ENCODE measurements at places on chromosomes 6 and 20. TPM values are rescaled to one million over a fixed set of nuclear protein-coding genes. Genes with fewer than 3 reads are reported as not detected.
A peak's percentile ranks its signal among the peaks of the same experiment; 100 is the strongest.

DNA sequence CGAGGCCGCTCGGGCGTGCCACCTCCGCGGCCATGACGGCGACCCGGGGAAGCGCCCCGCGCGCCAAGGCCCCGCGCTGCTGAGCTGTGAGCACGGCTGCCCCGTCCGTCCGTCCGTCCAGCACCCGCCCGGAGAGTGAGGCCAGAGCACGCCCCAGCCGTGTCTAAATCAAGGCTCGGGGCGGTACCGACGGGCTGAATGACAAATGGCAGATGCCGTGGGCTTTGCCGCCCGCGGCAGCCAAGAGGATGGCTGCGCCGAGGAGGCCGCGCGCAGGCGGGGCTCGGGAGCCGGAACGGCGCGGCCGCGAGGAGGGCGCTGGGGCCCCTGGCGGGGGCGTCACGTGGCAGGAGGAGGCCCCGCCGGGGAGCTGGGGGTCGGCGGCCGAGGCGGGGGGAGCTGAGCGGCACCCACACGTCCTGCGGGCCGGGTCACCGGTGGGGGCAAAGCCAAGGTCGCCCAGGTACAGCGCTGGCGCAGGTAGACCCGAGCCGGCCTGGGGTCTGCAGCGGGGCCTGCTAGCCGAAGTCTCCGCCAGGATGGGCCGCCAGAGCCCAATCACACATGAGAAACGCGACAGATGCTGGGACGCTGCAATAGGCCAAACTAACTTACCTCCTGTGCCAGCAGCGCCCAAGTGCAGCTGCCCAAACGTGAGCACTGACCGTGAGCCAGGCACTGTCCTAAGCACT lies at the start of gene PLAGL1:
PLAGL1 (minus strand) TSS at position 140 of the 692 bp plus-strand sequence. CDS start 60,123 bp downstream, outside the sequence.
- DNase-seq, result peak; percentile 83

GRCh38 chr6:149451376-149452036 lies 33.3 kb downstream of the ZC3H12D start:
- DNase-seq, result peak; percentile 17

- no peak for DNase-seq
Observed at GRCh38 chr6:107823047-107823557, 1.0 kb downstream of the SCML4 start.

DNA sequence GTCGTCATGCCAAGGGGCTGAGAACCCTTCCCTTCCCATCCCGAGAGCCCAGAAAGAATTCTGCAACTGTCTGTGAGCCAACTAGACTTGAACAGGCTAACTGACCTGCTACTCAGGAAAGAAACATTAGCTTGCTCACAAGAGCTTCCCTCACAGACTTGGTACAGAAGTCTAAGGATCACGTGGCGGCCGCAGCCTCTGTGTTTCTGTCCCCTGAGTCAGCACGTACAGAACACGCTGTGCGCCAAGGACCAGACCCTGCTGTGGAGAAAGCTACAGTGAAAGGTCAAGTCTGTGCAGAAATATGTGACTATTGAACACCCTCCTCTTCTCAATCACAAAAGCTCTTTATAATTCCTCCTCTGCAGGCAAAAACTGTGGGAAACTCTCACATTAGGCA lies 151.3 kb upstream of the QKI start:
- DNase-seq, result peak; percentile 37

DNA sequence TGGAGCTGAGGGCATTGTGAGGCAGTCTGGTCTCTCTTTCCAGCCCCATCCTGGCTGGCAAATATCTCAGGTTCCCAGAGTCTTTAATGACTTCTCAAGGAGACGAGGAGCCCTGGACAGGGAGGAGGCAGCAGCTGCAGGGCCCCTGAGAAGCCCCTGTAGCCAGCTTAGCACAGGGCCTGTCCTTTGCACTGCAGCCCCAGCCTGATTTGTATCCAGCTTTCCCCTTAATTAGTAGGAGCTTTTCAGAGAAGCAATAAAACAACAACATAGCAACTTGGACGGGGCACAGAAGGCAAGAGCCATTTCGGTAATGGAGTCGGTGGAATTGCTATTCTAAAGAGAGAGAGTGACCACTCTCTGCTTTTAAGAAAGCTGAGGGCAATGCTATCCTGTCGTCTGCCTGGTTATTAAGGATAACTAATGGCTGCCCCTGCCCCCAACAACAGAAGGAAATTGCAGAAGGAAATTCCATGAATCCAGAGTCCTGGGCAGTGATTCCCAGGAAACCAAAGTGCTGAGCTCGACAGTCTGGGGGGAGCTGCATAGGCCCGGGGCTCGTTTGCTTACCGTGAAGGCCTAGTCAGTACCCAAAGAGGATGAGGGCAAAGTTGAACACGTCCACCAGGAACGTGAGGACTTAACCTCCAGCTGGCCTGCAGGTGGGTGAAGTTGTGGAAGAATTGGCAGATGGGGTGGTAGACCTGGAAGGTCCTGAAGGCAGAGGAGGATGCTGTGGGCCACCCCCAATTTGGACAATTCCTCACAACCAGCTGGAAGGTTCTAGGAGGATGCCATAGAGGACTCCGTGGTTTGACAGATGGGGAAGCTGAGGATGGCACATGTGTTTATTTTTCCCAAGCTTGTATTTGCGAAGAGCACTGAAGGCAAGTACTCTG lies 50.3 kb downstream of the NPEPL1 start:
- no peak for DNase-seq

- DNase-seq, result peak; percentile 83
Observed at GRCh38 chr20:11544029-11544678, 373.5 kb upstream of the BTBD3 start.

GRCh38 chr6:134902074-134902861 lies 47.6 kb downstream of the ALDH8A1 start:
- DNase-seq, result peak; percentile 59

- DNase-seq, result peak; percentile 75
Observed at GRCh38 chr20:49979030-49979832, 3.5 kb upstream of the SNAI1 start.

DNA sequence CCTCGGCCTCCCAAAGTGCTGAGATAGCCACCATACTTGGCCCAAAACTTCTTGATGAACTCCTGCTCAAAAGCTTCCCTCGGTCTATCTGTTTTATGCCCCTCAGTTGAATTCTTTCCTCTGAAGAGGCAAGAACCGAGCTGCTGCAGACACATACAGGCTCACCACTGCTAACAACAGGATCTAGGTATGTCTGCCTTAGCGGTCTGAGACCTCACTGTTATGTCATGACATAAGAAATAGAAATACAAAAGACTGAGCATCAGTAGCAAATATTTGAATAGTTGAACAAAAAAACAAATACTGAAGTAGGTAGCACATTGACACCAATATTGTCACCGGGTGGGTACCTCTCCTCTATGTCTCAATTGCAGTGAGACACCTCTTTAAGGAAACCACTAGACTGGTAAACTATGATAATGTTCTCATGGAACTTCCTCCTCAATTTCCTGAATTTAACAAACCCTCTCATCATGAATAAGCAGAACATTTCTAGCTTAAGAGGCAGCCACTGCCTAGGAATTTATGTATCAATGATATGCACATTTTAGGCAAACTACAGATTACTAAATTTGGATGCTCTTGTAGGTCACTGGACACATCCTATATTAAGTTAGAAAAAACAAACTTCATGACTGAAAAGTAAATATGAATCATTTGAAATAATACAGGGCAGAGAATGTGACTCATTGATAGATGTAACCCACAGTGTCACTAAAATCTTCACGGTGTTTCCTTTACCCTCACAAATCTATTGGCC lies 9.4 kb upstream of the STXBP5 start:
- no peak for DNase-seq

GRCh38 chr6:68533339-68533795 lies 101.7 kb upstream of the ADGRB3 start:
- no peak for DNase-seq

GRCh38 chr6:77456531-77457248 lies 6.6 kb downstream of the HTR1B start:
- no peak for DNase-seq

DNA sequence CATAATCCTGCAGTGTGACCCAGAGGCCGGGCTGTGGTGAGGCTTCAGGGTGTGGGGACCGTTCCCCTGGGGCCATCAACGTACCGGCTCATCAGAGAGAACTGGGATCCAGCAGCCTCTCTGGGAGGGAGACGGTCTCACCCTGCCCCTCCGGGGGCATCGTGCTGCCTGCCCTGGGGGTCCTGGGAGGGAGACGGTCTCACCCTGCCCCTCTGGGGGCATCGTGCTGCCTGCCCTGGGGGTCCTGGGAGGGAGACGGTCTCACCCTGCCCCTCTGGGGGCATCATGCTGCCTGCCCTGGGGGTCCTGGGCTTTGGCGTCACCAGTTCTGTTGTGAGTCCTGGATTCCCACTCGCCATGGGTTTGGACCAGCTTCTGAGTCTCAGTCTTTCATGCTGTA lies 17.1 kb downstream of the SMOC2 start:
- no peak for DNase-seq

GRCh38 chr20:53805895-53806384 lies 212.3 kb upstream of the ZNF217 start:
- no peak for DNase-seq

DNA sequence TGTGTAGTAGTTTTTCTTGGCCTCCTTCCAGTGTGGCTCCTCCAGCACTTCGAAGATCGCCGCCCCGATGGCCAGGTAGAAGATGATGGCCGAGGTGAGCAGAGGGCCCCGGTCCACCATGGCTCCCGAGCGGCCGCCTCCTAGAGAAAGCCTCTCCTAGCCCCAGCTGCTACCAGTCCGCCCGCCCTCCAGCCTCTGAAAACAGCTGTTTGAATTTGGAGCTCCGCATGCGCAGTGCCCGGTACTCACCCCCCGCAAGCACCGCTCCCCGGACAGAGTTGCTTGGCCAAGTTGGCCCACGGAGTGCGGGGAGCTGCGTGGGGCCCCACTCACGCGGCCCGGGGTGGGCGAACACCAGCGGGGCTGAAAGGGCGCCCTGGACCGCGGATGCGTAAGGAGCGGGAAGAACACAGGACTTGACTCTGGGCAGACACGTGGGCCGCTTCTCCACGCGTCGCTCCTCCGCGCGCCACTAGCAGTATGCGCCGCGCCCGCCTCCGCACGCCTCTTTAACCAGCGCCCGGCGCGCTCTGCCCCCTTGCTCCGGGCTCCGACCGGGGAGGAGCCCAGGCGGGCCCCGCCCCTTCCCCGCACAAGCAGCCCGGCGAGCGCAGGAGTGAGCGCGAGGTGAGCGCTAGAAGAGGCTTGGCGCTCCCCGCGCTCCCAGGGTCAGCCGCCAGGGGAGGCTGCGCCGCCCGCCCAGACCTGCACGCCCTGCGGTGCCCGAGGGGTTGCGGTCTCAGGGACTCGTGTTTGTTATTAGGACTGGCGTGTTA lies at the start of gene KCNK5:
KCNK5 (minus strand) TSS at position 484 of the 776 bp plus-strand sequence; CDS start at position 120, 364 bp downstream.
- peak; percentile 67 for DNase-seq

DNA sequence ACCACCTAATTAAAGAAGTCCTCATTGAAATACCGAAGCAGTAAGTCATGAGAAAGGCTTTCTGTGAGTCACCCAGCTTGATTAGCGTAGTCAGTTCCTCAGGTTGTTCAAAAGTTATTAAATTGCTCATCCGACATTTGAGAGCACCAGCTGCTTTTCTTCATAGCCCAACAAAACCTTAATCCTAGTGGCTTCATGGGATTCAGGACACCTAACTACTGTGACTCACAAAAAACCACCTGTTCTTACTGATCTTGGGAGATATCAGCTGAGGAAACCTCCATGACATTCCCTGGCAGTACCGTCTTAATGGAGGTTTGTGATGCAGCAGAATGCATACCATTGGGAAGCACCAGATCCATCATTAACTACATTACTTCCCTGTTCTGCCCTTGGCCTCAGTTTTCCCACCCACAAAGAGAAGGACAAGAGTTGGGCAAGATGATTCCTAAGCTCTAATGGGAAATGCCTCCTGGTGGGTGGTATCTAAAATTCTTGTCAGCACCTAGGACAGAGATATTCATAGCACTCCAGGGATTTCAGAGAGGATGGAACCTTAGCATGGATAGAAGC lies 103.8 kb downstream of the KHDC1L start:
- DNase-seq, result peak; percentile 65

DNA sequence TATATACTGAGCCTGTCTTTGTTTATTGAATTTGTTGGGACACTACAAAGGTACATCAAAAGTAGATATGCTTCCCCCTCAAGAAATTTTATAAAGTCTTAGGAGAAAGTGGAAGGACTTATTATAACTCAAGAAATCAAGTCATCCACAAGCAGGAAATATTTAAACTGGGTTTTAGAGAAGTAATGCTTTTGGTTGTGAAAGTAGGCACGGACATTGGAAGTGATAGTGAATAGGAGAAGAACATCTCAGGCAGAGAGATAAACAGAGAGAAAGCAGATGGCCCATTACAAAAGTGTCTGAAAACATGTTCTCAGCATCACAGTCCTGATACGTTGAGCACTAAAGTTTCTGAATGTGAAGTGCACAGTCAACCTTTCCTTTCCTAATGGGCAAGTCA lies 415.6 kb upstream of the RNF217 start:
- no peak for DNase-seq

- DNase-seq, result peak; percentile 46
Observed at GRCh38 chr6:37615564-37616340, 81.9 kb downstream of the MDGA1 start.

DNA sequence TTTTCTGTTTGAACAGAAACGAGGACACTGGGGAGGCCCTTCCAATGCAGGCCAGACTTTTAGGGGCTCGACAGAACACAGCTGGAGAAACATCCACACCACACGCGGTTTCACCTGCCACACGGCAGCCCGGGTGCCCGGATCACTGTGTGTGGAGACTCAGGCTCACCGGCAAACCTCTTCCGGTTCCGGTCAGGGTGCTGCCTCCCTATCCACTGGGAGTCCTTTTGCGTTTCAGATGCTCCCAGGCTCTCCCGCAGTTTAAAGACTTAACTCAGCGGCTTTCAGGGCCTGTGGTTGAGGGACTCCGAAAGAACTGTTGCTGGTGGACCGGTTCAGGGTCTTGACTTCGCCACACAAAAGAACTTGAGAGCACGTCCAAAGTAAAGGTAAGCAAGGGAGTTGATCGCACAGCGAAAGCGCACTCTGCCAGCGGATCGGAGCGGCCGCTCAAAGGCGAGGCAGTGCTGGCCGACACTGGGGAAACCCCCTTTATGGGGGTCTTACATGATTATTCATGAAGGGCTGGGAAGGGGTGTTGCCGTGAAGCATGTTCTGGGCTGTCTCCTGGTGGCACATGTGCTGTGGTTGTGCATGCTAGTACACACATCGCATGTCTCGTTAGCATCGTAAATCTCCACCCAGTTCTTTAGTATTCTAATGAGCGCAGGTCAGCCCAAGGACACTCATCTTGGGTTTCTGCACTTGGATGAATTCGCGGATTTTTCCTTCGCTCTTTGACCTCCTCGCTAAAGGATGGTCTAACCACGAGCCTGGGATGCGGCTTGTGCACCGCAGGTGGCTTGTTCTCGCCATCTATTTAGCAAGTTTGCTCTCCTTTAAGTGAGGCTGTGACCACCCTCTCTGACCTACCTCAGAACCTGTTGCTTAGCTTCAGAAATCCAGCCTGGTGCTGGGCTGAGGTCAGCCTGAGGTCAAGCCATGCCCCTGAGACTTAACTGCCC lies 180.3 kb downstream of the CDH26 start:
- no peak for DNase-seq

- DNase-seq, result peak; percentile 74
Observed at GRCh38 chr6:25053875-25054371, 118.2 kb upstream of the RIPOR2 start.

GRCh38 chr6:20687494-20687893 lies 153.2 kb downstream of the CDKAL1 start:
- no peak for DNase-seq

Gene ABRACL
- 9.8 TPM for total RNA-seq

Gene CCR6
- not detected for total RNA-seq

Gene SALL4
- 22.2 TPM for total RNA-seq

Gene SLC23A2
- total RNA-seq, result 10.6 TPM

Gene DAAM2
- 4.8 TPM for total RNA-seq

Gene ARMH2
- total RNA-seq, result not detected

Gene DEFB132
- not detected for total RNA-seq

Gene SMOC2
- 2.9 TPM for total RNA-seq

Measured in cardiac muscle cell (in vitro differentiated cells and primary cell).